Activated naive CD4-positive, alpha-beta T cell treated with anti-CD3 and anti-CD28 coated beads, Interleukin-2, amount 10 ng/mL, durations not matched to agents 7 days and 5 days (primary cell): ENCODE measurements at places on chromosomes 4 and X.
A peak's percentile ranks its signal among the peaks of the same experiment; 100 is the strongest.

GRCh38 chr4:151436093-151436518 lies 27.1 kb downstream of the FHIP1A start:
- DNase-seq: no peak
- H3K27me3 ChIP-seq: no peaks in the 10 kb centered on the region
- no peaks in the 10 kb centered on the region for H3K36me3 ChIP-seq
- H3K27ac ChIP-seq: no peak overlapping the region
- H3K4me1 ChIP-seq: no peaks in the 10 kb centered on the region

DNA sequence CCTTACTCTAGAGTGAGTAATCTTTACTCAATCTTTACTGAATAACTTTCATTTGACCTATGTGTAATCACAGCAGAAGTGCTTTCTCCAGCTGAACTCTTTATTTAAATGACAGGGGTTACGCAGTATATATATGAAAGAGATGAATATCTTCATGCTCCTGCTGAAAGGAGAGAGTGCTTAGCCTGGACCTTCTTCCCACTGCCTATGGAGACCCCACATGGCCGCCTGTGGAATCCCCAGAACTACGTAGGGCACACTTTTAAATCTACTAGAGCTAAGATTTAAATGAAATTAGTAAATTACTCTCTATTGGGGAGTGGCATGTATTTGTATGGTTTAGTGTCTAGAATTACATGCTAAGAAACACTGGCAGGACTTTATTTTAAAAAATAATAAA lies 391.2 kb downstream of the ANKRD50 start:
- H3K27ac ChIP-seq: no peak overlapping the region
- no peaks in the 10 kb centered on the region for H3K36me3 ChIP-seq
- H3K4me1 ChIP-seq: no peaks in the 10 kb centered on the region
- no peak for DNase-seq
- H3K27me3 ChIP-seq: no peaks in the 10 kb centered on the region

GRCh38 chr4:158722917-158723793 lies at the start of gene PPID:
PPID (minus strand) TSS chr4:158723396; CDS start chr4:158723288, 108 bp downstream.
- H3K27me3 ChIP-seq: no peaks in the 10 kb centered on the region
- H3K4me3 ChIP-seq: peak within 1 kb of the TSS; percentile 97
- H3K4me1 ChIP-seq: peaks cover 46% of the 10 kb centered on the region
- H3K27ac ChIP-seq: peak within 1 kb of the TSS; percentile 98

- no peak overlapping the region for H3K27ac ChIP-seq
- H3K36me3 ChIP-seq: no peaks in the 10 kb centered on the region
- DNase-seq: no peak
- H3K4me1 ChIP-seq: no peaks in the 10 kb centered on the region
- no peak overlapping the region for H3K4me3 ChIP-seq
These were observed 106.9 kb upstream of the MID1IP1 start for GRCh38 chrX:38694394-38694793.

DNA sequence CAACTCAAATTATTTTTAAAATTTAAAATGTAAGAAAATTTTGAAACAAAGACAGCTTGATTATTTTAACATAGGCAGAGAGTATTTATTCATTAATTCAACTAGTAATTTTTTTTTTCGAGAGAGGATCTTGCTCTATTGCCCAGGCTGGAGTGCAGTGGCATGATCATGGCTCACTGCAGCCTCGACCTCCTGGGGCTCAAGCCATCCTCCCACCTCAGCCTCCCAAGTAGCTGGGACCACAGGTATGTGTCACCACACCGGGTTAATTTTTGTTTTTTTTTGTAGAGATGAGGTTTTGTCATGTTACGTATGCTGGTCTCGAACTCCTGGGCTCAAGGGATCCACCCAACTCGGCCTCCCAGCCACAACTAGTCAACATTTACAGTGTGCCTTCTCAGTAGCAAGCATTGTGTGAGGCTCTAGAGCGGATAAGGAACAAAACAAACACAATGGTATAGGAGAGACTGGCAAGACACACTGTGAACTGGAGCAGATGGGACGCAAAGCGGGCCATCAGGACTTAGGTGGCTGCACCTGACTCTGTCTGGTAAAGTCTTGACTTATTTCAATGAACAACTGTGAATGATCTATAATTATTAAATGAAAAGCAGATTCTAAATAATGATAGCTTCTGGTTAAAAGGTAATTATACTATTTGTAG lies 21.6 kb downstream of the SETD7 start:
- no peak overlapping the region for H3K27ac ChIP-seq
- H3K36me3 ChIP-seq: peaks cover 1% of the 10 kb centered on the region
- no peaks in the 10 kb centered on the region for H3K27me3 ChIP-seq
- no peak for DNase-seq

- H3K27ac ChIP-seq: no peak overlapping the region
- H3K27me3 ChIP-seq: no peaks in the 10 kb centered on the region
- no peak overlapping the region for H3K4me3 ChIP-seq
These were observed 12.5 kb downstream of the HPF1 start for GRCh38 chr4:169745291-169745690.

DNA sequence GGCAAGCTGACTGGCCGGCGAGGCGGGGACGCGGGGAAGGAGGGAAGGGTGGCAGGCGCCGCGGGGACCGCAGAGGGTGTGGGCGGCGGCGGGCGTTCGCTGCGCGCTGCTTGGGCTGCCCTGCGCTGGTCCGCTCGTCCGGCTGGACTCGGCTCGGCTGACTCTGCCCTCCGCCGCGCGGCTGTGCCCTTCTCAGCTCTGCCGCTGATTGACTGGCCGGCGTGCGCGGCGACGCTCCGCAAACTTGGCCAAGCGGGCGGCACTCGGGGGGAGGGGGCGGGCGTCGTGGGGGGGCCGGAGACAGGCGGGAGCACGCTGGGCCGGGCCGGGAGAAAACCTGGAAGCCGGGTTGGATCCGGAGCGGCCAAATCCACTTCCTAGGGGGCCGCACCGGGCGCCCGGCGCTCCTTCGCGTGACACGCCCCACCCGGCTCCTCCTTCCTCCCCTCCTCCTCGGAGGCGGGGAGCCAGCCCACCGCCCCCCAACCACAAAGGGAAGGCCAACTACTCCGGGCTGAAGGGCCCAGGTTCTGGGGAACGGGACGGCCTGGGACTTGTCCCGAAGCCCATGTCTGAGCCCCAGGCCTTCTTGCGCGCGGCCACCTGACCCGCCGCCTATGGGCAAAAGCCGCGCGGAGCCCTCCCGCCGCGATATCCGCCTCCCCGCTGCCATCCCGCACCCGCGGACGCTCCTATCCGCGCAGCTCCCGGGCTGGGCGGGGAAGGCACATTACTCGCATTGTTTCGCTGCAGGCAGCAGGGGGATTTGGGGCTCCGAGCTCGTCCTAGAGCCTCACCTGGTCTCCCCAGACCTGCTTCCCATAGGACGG lies at the start of gene GPC4:
Gene GPC4, minus strand, starts transcription at position 214 of the 830 bp plus-strand sequence. CDS start 524 bp downstream, outside the sequence.
- no peak for DNase-seq
- H3K27ac ChIP-seq: no peak within 1 kb of the TSS
- H3K27me3 ChIP-seq: peaks cover 77% of the 10 kb centered on the region
- peak within 1 kb of the TSS; percentile 60 for H3K4me3 ChIP-seq
- no peaks in the 10 kb centered on the region for H3K36me3 ChIP-seq

DNA sequence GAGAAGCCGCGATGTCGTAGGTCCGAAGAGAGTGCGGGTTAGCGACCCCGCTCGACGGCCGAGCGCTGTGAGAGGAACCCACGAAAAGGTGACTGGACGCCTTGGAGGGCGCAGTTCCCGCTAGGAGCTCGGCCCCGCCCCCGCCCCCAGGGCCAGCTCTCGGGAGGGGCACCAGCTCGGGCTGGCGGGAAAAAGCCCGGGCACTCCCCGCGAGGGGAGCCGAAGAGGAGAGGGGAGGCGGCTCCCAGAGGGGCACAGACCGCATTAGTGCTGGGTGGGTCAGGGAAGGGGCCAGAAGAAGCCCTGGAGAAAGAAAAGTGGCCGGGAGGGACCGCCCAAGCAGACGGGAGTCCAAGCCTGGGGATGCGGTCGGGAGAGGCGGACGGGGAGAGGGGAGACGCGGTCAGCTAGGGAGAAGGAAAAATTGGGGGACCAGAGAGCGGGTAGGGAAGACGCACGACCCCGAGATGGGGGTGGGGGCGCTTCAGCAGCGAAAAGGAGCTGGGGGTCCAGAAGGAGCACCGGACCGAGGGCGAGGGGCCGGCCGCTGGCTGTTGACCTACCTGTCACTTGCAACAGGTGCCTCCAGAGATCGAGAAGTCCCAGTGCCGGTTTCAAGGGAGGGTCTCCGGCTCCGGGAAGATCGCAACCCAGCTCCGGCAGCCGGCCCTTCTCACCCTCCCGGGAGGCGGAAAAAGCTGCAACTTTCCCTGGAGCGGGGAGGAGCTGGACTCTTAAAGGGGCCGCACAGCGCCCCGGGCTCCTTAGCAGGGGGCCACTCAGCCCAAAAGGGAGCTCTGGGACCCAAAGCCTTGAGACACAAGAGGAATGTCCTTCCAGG lies at the start of gene SYTL4:
Gene SYTL4, minus strand, starts transcription at position 681 of the 841 bp plus-strand sequence. CDS start 30,084 bp downstream, outside the sequence.
- H3K36me3 ChIP-seq: no peaks in the 10 kb centered on the region
- no peak within 1 kb of the TSS for H3K4me3 ChIP-seq
- H3K27ac ChIP-seq: no peak within 1 kb of the TSS
- no peaks in the 10 kb centered on the region for H3K4me1 ChIP-seq

DNA sequence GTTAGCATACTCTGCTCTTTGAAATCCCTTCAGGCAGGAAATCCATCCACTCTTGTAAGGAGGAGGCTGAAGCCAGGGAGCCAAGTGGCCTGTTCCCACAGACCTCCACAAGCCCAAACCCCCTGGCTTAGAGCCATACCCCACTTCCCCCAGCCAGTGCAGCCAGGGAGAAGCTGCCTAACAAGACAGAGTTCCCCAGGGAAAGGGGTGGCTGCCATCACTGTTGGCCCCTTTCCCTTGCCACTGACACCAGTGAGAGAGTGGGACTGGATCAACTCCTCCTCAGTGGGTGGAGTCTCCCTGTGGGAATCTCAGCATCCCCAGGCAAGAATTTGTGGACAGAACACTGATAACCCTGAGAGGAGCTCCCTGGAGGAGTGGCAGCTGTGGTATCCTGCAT lies 389.4 kb downstream of the PABPC4L start:
- H3K36me3 ChIP-seq: no peaks in the 10 kb centered on the region
- H3K27me3 ChIP-seq: no peaks in the 10 kb centered on the region
- H3K4me3 ChIP-seq: no peak overlapping the region
- no peaks in the 10 kb centered on the region for H3K4me1 ChIP-seq
- DNase-seq: no peak
- no peak overlapping the region for H3K27ac ChIP-seq
